Mesendoderm (in vitro differentiated cells): ENCODE measurements at places on chromosomes 7 and 10.

DNA sequence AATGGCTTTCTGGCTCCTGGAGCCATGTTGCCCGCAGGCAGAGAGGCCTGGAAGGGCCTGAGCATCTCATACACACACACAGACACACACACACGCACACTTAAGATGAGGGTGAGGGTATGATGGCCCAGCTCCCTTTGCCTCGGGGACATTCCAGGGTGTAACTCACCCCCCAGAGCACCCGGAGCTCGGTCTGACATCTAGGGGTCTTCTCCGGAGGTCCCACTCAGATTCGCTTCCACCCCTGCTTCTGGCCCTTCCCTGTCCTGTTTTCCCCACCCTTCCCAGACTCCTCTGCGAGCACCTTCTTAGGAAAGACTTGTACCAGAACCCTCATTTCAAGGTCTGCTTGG lies 304.4 kb downstream of the GRID1 start:
- DNase-seq: no peak

- DNase-seq: no peak
Observed at GRCh38 chr7:50357426-50357825, 52.9 kb downstream of the IKZF1 start.

- no peak for DNase-seq
Observed at GRCh38 chr10:62491597-62491996, 117.4 kb downstream of the ZNF365 start.

- DNase-seq: no peak
Observed at GRCh38 chr7:36029853-36030515, 123.1 kb upstream of the EEPD1 start.

- DNase-seq: peak; percentile 58
Observed at GRCh38 chr10:48803801-48804584, 119.3 kb downstream of the WDFY4 start.

DNA sequence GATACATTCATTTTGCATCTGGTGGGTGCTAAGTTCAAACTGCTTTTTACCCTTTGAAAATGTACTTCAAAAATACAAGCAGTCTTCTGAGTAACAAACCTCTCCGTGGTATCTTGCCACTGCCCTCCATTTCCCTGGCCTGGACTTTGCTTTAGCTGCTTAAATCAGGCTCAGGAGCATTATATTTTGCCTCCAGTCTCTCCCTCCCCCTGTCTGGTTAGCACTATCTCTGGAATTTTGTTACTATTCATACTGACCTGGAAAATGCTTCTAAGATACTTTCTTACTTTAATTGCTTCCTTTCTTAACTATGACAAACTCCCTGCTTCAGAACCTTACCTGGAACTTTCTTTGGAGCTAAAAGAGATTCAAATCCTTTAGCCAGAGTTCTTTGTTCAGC lies 369.8 kb downstream of the GFRA1 start:
- no peak for DNase-seq

- no peak for DNase-seq
Observed at GRCh38 chr10:77799352-77799751, 127.2 kb downstream of the DLG5 start.

DNA sequence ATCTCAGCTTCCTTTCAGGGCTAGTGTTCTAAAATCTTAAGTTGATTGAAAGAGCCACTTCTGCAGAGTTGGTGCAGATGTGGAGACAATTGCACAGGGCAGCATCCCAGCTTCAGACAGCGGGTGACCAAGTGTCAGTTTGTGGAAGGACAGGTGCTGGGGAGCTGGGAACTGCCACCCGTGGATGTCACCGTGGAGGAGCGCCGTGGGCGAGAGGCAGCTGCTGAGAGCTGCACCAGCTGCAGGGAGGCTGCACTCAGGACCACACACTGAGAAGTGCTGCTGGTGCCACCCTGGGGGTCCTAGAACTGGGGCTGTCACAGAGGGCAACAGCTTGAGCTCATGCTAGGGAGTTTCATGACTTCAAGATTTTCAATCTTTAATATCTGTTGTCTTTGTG lies 543.0 kb upstream of the FZD8 start:
- DNase-seq: no peak

GRCh38 chr10:72090326-72090725 lies 2.0 kb upstream of the SPOCK2 start:
- DNase-seq: no peak

- no peak for DNase-seq
Observed at GRCh38 chr7:54476609-54477008, 65.6 kb upstream of the VSTM2A start.

DNA sequence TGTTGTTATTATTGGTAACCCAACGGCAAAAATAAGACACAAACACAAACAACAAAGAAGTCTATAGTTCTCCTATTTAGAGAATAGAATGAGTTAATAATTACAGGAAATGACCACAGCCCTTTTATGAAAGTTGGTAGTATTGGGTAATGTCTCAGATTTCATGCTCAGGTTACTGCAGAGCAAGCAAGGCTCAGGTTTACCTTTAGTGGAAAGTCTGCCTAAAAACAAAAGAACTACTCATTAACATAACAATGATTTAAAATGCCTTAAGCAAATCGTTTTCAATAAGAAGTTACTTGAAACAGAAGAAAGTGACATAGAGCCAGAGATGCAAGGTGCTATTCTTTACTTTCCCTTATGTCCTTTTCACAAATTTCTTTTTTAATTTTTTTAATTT lies 441.2 kb downstream of the PLXDC2 start:
- DNase-seq: peak; percentile 45

- peak; percentile 76 for DNase-seq
Observed at GRCh38 chr7:80105701-80106408, 28.8 kb upstream of the GNAI1 start.

GRCh38 chr7:128849804-128850490 lies 12.7 kb upstream of the ATP6V1F start:
- no peak for DNase-seq

DNA sequence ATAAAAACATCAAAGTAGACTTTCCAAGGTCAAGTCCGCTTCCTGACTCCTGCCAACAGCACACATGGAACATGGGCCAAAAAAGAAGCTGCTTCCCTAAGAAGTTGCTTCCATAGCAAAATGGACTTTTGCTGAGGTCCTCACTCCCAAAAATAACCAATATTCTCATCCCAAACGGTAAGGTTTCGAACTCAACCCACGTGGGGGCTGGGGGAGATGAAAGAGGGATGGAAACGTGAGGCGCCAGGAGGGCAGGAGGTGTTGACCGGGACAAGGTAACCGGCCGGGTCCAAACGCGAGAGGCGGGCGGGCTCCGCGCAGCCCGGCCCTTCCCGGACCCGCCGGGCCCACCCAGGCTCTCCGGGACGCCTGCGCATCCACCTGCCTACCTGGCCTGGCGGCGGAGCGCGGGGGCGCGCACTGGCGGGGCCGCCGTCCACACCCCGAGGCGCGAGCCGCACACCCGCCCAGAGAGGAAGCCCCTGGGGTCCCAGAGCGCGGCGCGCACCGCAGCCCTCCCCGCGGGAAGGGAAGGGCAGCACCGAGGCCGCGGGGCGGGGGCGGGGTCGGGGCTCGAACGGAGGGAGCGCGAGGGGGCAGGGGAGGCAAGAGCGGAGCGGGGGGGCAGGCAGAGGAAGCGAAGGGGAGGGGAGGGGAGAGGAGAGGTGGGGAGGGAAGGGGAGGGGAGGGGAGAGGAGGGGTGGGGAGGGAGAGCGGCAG lies 742 bp downstream of the LMBR1 start:
- peak; percentile 75 for DNase-seq

GRCh38 chr7:47379629-47380324 lies 202.1 kb downstream of the TNS3 start:
- DNase-seq: peak; percentile 67

DNA sequence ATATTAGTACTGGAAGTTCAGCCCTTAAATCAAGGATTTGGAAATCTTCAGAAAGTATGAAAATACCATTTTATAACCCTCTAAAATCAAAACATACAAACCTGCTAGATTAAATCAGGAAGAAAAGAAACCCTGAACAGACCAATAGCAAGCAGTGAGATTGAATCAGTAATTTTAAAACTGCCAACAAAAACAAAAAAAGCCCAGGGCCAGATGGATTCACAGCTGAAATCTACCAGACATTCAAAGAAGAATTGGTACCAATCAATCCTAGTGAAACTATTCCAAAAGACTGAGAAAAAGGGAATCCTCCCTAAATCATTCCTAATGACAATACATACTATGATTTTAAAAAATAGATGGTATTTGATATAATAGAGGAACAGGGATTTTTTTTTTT lies 70.1 kb downstream of the MCU start:
- no peak for DNase-seq

GRCh38 chr10:22159979-22160378 lies 57.8 kb downstream of the EBLN1 start:
- DNase-seq: no peak

- no peak for DNase-seq
Observed at GRCh38 chr7:447523-447922, 72.1 kb downstream of the PDGFA start.

DNA sequence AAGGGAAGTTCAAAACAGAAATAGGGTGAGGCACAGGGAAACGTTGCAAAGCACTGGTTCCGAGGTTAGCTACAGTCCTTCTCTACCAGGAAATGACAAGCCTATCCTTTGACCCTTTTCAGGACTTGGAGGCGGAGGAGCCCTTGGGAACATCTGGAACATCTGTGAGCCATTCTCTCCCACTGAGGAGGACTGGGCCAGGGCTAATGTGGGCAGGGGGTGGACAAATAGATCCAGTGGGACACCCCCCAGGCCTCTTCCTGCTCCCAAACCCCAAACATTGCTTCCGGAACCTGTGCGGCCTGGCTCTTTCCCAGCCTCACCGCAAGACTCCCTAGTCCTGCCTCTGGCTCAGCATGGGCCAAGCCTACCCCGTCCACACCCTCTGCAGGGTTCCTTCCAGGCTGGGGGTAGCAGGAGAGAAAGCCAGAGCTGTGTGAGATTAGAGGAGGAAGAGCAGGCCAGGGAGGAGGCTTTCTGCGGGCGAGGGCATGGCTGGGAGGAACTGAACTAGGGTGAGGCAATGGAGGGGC lies 36.5 kb downstream of the GHRHR start:
- peak; percentile 45 for DNase-seq

DNA sequence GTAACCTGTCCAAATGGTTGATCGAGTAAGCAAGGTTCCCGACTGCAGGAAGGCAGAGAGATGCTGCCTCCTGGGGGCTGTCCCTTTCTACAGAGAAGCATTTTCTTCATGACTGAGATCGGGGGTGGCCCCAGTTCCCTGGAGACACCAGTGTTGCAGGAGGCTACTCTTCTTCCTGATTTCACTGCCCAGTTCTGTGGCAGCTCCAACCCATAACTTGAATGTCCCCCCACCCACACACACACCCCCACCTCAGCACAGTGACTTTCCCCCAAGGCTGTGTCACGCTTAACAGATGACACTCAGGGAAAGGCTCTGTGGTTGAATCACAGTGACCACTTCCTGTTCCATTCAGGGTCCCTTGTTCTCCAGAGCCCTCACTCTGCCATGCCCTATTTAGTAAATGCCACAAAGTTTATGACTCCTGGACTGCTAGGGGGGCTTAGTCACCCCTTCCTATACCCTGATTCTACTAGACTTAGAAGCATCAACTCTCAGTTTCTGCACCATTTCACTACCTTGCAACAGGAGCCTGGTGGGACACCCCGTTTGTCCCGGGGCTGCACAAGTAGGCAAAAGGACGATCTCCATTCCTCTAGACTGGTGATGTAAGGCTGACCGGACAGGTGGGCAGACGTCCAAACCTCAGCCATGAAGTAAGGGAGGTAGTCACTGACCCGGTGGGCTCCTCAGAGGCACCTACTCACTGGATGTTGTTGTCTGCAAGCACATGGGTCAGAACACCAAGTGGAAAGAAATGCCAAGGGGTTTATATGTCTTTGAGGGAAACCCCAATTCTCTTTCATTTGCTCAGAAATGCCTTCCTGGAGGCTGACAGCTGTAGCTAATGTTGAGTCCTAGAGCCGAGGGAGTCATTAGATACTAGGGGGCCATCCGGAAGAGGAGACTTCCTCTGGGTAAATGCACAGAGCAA lies 31.3 kb upstream of the SMC3 start:
- no peak for DNase-seq

GRCh38 chr7:31602041-31602625 lies 84.9 kb upstream of the PPP1R17 start:
- DNase-seq: no peak

DNA sequence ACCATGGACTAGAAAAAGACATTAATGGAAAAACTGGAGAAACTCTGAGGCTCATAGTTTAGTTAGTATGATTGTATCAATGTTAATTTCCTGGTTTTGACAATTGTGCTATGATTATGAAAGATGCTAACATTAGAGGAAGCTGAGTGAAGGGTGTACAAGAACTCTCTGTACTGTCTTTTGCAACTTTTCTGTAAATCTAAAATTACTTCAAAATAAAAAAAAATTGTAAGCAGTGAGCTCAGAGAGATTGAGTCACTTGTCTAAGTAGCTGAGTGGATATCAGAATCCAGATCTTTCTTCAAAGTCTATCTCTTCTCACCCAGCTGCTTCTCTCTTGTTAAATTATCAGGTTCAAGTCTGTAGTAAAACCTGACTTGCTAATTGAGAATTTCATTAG lies 181.1 kb downstream of the PLCE1 start:
- no peak for DNase-seq

DNA sequence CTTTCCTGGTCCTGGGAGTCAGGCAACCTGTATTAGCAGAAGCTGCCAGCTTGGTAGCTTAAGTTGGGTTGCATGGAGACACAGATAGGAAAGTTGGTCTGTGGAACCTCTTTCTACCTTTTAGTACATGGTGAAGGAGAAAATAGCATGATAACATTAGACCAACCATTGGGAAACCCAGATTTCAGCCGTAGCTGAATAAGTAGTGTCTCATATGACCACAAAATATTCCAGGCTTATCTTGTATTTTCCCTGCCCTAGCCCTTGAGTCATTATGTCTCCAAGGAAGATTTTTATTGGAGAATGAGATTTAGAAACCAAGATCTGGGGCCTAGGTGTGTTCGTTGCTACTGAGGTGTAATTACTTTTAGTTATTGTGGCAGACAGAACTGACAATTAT lies 67.2 kb downstream of the CCSER2 start:
- DNase-seq: no peak

GRCh38 chr7:10122551-10123100 lies 851.0 kb upstream of the PHF14 start:
- peak; percentile 14 for DNase-seq

GRCh38 chr10:42997151-42997848 lies 79.6 kb upstream of the RET start:
- no peak for DNase-seq

- DNase-seq: no peak
Observed at GRCh38 chr7:2939193-2939885, 95.2 kb upstream of the GNA12 start.

- DNase-seq: peak; percentile 13
Observed at GRCh38 chr10:35498693-35499092, 106.4 kb upstream of the GJD4 start.

DNA sequence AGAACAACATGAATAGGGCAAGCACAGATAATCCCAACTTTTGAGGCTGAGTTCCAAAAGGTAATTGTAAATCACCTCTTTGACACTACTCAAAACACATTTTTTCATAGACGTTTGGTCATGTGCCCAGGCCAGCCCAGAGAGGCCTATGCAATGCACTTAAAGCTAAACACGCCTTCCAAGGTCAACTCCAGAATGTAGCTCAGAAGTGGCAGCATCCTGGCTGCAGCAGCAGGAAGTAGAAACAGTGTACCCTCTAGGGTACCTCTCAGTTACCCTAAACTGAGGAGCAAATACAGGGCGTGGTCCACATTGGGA lies 58.7 kb downstream of the OSBPL3 start:
- DNase-seq: no peak
